ENCODE measurements at places on chromosomes 16 and 17. TPM values are rescaled to one million over a fixed set of nuclear protein-coding genes. Genes with fewer than 3 reads are reported as not detected.

DNA sequence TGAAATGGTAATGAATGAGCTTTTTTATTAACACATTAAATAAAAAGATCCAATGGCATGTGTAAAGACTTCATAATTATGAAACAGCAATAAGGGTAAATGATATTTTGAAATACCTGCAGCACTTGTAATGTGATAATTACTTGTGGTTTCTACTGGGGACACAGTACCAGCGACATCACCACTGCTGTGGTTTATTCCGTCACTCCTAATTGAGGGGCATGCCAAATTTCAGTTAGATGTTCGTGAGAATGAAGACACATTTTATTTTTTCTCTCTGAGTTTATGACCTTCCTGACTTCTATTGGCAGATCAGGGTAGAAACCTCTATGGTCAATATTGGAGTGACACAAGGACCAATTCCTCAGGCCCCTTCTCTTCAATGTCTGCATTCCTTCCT is 131.9 kb upstream of the XYLT1 start:
- no peak for DNase-seq
- peaks cover 24% of the 10 kb centered on the region for H3K27me3 ChIP-seq
- H3K27ac ChIP-seq = no peak overlapping the region
- no peaks in the 10 kb centered on the region for H3K4me1 ChIP-seq

IQCK gene
- 9.0 TPM for total RNA-seq

ALDH3A2 gene
- 96.4 TPM for total RNA-seq

- peaks cover 17% of the 10 kb centered on the region for H3K27me3 ChIP-seq
- peak overlapping the region; percentile 94 for H3K27ac ChIP-seq
- peaks cover 76% of the 10 kb centered on the region for H3K4me1 ChIP-seq
- no peak for DNase-seq
- H3K4me3 ChIP-seq = no peak overlapping the region
Measured at GRCh38 chr16:4319454-4320421, 3.9 kb downstream of the GLIS2 start.

FAM234A gene
- 183 TPM for total RNA-seq

PRSS22 gene
- not detected for total RNA-seq

MEIOC gene
- not detected for total RNA-seq

SMYD4 gene
- 8.3 TPM for total RNA-seq

DNA sequence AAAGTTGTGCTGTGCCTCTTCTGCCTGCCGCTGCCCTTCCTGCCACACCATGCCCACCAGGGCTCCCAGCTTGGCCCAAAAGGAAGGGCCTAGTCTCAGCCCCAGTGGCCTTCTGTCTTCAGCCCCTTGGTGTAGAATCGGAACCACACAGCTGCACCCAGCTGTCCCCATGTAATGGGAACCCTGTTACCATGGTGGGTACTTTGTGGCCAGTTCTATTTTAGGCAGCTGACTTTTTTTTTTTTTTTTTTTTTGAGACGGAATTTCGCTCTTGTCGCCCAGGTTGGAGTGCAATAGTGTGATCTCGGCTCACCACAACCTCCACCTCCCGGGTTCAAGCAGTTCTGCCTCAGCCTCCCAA is 163.3 kb upstream of the GSE1 start:
- no peaks in the 10 kb centered on the region for H3K27me3 ChIP-seq
- H3K36me3 ChIP-seq = no peaks in the 10 kb centered on the region
- H3K27ac ChIP-seq = no peak overlapping the region
- DNase-seq = no peak
- H3K4me3 ChIP-seq = no peak overlapping the region

ANKFN1 gene
- total RNA-seq = not detected

TEN1 gene
- 15.6 TPM for total RNA-seq

DNA sequence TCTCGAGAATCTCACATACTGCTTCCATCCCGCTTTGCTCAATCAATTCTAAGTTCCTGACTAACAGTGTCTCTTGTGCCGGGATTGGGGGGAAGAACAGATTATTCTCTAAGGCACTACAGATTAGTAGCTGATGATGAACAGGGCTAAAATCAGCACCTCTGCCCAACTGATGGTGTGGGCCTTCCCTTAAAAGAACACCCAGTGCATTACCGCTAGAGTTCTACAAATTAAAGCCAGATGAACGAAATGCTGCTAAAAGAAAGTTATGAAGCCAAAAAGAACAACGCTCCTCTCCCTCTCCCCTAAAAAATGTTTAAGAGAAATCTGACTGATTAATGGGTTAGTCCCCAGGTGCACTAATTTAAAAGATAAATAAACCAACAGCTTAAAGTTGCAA is 4.4 kb downstream of the CDC27 start:
- H3K36me3 ChIP-seq = peaks cover 8% of the 10 kb centered on the region
- H3K27ac ChIP-seq = no peak overlapping the region
- H3K27me3 ChIP-seq = no peaks in the 10 kb centered on the region
- no peak overlapping the region for H3K4me3 ChIP-seq
- no peak for DNase-seq
- peaks cover 72% of the 10 kb centered on the region for H3K4me1 ChIP-seq
